ENCODE measurements at places on chromosomes 13 and 19. TPM values are rescaled to one million over a fixed set of nuclear protein-coding genes. Genes with fewer than 3 reads are reported as not detected.

The TYROBP gene
- not detected for total RNA-seq

The ERICH6B gene
- total RNA-seq, result not detected

The ARHGAP33 gene
- 5.0 TPM for total RNA-seq

The ZNF429 gene
- 8.1 TPM for total RNA-seq

The FUT2 gene
- total RNA-seq, result not detected

The CPB2 gene
- not detected for total RNA-seq

The ATXN8OS gene
- total RNA-seq, result not detected

The BIVM gene
- total RNA-seq, result 13.3 TPM

The FOXO1 gene
- 1.2 TPM for total RNA-seq

The KCNC3 gene
- total RNA-seq, result 0.12 TPM

The SOX1 gene
- total RNA-seq, result not detected

The CNMD gene
- not detected for total RNA-seq

The CEACAM5 gene
- not detected for total RNA-seq

The RINL gene
- total RNA-seq, result 4.6 TPM

The HNRNPA1L2 gene
- 1.4 TPM for total RNA-seq

The ZNF91 gene
- 16.9 TPM for total RNA-seq

The GPR18 gene
- not detected for total RNA-seq

The ZNF780B gene
- total RNA-seq, result 7.8 TPM

The BRME1 gene
- total RNA-seq, result 1.6 TPM

The ADGRE2 gene
- total RNA-seq, result 6.1 TPM

The PSG5 gene
- 1.3 TPM for total RNA-seq

The IGFL1 gene
- total RNA-seq, result not detected

The IGFL2 gene
- total RNA-seq, result not detected

The NOTCH3 gene
- total RNA-seq, result 0.60 TPM

The CASP14 gene
- total RNA-seq, result 0.39 TPM

The TSHZ3 gene
- 9.9 TPM for total RNA-seq

The GYS1 gene
- total RNA-seq, result 60.1 TPM

The CYP2A6 gene
- total RNA-seq, result not detected

The SERP2 gene
- 12.1 TPM for total RNA-seq

The ZNF541 gene
- not detected for total RNA-seq

The BCAM gene
- 5.7 TPM for total RNA-seq

The LGALS14 gene
- total RNA-seq, result not detected

The CYP4F12 gene
- total RNA-seq, result not detected

The APOC1 gene
- 1.8 TPM for total RNA-seq

The LRP3 gene
- 0.68 TPM for total RNA-seq

The ZNF93 gene
- total RNA-seq, result 24.0 TPM

Measured in RPMI7951 (cell line).